HFFc6 (cell line): ENCODE measurements at places on chromosomes 12 and 14.

GRCh38 chr14:103052407-103052806, 4.9 kb downstream of the CDC42BPB start:
- no peak for DNase-seq

- DNase-seq: no peak
These were observed 5.3 kb upstream of the GZMB start for GRCh38 chr14:24639270-24639669.

DNA sequence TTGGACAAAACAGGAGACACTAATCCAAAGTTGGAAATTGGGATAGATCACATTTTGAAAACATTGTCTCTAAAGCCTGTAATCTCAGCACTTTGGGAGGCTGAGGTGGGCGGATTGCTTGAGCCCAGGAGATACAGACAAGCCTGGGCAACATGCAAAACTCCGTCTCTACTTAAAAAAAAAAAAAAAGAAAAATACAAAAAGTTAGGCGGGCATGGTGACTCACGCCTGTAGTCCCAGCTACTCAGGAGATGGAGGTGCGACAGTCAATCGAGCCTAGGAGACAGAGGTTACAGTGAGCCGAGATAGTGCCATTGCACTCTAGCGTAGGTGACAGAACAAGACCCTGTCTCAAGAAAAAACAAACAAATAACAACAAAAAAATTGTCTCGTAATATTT, 152.1 kb downstream of the MGAT4C start:
- no peak for DNase-seq

GRCh38 chr12:26010293-26010821, 51.9 kb downstream of the RASSF8 start:
- DNase-seq: no peak

DNA sequence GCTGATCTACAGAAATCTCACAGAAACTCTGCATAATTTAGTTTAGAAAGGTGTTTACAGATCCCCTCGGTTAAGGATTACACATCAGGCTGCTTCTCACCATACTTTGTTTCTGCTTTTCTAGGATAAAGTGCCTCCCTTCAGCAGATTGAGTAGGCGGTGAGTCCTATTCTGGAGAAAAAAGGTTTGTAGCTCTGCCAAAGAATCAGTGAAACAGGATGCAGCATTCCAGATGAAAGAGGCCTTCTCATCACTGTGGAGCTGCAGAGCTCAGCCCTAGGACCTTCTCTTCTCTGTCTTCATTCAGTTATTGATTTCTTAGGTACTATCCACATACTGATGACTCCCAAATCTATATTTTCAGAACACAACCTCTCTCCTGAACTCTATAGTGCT, 155.5 kb upstream of the KRR1 start:
- DNase-seq: peak; percentile 64

DNA sequence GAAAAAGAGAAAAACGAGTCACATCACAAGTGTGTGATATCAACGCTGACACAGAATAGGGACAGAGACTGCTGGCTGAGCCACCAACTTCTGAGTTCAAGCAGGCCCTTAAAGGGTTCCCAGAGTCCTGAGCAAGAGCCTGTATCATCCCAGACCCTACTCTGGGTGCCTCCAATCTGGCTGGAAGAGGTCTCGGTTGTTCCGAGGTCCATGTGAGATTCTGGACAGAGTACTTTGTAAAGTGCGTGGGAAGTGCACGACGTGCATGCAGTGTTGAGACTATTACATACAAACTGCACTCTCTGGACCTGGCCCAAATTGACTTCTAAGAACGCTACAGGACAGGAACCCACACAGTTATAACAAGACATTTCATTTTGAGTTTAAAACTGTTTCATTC, 40.6 kb downstream of the MOK start:
- DNase-seq: no peak

- no peak for DNase-seq
These were observed 15.2 kb downstream of the SCNN1A start for GRCh38 chr12:6360080-6360571.

GRCh38 chr12:125538401-125539199, 473.4 kb downstream of the AACS start:
- no peak for DNase-seq

- no peak for DNase-seq
These were observed 42.3 kb upstream of the MMP17 start for GRCh38 chr12:131785763-131786330.

- no peak for DNase-seq
These were observed 19.3 kb downstream of the PLEKHA5 start for GRCh38 chr12:19148860-19149259.

- no peak for DNase-seq
These were observed 31.2 kb upstream of the VPS33A start for GRCh38 chr12:122297494-122297893.

- no peak for DNase-seq
These were observed 96.1 kb downstream of the KCNA5 start for GRCh38 chr12:5139751-5140150.

DNA sequence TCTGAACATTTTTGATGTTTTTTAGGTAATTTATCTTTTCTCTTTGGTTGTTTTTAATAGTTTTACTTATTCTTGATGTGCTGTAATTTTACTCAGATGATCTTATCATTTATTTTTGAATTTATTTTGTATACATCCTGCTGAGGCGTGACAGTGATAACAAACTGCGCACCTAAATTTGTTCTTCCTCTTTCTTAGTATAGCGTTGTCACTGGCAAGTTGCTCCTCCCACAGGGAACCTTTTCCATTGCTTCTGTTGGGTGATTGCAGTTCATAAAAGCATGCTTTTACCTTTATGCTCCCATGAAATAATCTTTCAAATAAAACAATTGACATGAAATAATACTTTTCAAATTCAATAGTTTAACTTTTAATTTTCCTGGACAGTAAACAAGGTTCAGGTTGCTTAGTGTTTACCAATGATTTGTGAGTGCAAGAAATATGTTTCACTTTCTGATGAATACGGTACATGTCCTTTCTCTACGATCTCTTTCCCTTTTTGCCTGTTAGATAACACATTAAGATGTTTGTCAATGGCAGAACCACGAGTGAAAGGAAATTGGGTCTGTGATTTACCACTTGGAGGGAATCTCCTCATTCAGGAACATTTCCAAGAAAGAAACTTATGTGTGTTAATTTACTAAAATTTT, 223.3 kb downstream of the CCDC91 start:
- no peak for DNase-seq

GRCh38 chr12:104638851-104639240, 182.1 kb downstream of the CHST11 start:
- no peak for DNase-seq

DNA sequence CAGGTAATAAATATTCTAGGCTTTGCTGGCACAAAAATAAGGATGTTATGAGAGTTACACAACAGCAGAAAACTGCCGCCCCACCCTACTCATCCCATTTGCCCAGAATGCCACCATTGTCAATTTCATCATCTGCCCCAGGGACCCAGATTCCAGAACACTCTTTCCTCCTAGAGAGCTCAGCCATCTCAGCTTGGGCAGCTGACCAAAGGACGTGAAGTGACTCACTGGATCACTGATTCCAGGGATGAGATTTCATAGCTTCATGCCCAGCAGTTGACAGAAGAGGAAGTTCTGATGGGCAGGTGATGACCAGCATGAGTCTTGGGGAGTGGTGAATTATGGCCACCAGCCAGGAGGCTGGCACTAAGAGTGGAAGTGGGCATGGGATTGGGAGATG, 450.3 kb downstream of the RMST start:
- no peak for DNase-seq

GRCh38 chr14:26735811-26736210, 138.0 kb upstream of the NOVA1 start:
- DNase-seq: no peak

- no peak for DNase-seq
These were observed 7.6 kb downstream of the ARHGEF40 start for GRCh38 chr14:21077672-21078071.
